ENCODE measurements at places on chromosomes 4 and X.

DNA sequence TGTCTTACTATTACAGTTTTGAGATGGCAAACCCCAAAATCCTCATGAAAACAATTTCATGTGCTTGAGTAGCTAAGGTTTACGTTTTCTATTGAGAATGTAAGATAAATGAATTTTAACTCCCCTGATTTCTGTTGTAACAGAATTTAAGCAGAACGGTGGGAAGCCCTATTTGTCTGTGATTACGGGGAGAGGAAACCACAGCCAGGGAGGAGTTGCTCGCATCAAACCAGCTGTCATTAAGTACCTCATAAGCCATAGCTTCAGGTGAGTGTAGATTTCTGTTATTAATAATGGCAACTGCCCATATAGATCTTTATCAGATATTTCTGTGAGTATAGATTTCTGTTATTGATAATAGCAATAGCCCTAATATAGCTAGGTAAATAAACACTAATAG, 44.2 kb upstream of the RHOH start:
- H3K27ac ChIP-seq, result no peak overlapping the region
- peaks cover 3% of the 10 kb centered on the region for H3K4me1 ChIP-seq
- no peak overlapping the region for H3K4me3 ChIP-seq
- no peaks in the 10 kb centered on the region for H3K36me3 ChIP-seq
- no peaks in the 10 kb centered on the region for H3K27me3 ChIP-seq

DNA sequence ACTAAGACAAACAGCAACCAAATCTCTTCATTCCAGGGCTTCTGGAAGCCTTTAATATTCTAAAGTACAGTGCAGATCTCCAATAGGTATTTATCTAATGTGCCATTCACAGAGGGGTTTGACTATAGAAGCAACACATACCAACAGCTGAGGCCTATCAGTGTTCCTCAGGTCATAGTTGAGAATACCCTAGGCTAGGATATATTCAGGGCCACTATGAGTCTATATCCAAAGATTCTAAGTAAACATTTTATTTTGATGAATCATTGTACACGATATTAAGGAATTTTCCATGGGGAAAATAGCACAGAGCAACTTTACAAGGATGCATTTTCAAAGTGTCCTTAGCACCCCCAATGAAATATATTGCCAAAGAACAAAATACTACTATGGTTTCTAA, 9.7 kb downstream of the SMIM10 start:
- DNase-seq, result no peak
- no peaks in the 10 kb centered on the region for H3K27me3 ChIP-seq
- H3K27ac ChIP-seq, result no peak overlapping the region
- no peak overlapping the region for H3K4me3 ChIP-seq
- H3K4me1 ChIP-seq, result peaks cover 5% of the 10 kb centered on the region
- H3K36me3 ChIP-seq, result no peaks in the 10 kb centered on the region

- no peaks in the 10 kb centered on the region for H3K4me1 ChIP-seq
- no peak for DNase-seq
- no peak overlapping the region for H3K4me3 ChIP-seq
Observed at GRCh38 chrX:53824686-53825085, 138.2 kb upstream of the HUWE1 start.

- H3K4me1 ChIP-seq, result peaks cover 8% of the 10 kb centered on the region
- no peak overlapping the region for H3K4me3 ChIP-seq
- H3K27me3 ChIP-seq, result no peaks in the 10 kb centered on the region
- H3K27ac ChIP-seq, result no peak overlapping the region
Observed at GRCh38 chrX:120459309-120459708, 9.8 kb downstream of the LAMP2 start.

- H3K36me3 ChIP-seq, result no peaks in the 10 kb centered on the region
- no peak for DNase-seq
- H3K4me1 ChIP-seq, result no peaks in the 10 kb centered on the region
- no peak overlapping the region for H3K27ac ChIP-seq
- H3K4me3 ChIP-seq, result no peak overlapping the region
Observed at GRCh38 chr4:137981277-137981676, 260.9 kb downstream of the SLC7A11 start.

All from natural killer cell (primary cell).